Activated naive CD4-positive, alpha-beta T cell treated with anti-CD3 and anti-CD28 coated beads for 36 hours (primary cell): ENCODE measurements at places on chromosomes 13 and 19.

DNA sequence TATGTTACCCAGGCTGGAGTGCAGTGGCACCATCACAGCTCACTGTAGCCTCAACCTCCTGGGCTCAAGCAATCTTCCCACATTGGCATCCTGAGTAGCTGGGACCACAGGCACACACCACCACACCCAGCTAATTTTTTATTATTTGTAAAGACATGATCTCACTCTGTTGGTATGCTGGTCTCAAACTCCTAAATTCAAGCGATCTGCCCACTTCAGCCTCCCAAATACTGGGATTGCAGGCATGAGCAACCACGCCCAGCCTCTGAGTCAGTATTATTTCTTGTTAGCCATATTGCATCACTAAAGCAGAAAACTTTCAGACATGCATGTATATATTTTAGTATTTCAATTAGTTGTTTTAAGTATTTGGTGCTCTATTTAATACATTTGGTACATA lies 376.4 kb downstream of the GPC6 start:
- DNase-seq = no peak

DNA sequence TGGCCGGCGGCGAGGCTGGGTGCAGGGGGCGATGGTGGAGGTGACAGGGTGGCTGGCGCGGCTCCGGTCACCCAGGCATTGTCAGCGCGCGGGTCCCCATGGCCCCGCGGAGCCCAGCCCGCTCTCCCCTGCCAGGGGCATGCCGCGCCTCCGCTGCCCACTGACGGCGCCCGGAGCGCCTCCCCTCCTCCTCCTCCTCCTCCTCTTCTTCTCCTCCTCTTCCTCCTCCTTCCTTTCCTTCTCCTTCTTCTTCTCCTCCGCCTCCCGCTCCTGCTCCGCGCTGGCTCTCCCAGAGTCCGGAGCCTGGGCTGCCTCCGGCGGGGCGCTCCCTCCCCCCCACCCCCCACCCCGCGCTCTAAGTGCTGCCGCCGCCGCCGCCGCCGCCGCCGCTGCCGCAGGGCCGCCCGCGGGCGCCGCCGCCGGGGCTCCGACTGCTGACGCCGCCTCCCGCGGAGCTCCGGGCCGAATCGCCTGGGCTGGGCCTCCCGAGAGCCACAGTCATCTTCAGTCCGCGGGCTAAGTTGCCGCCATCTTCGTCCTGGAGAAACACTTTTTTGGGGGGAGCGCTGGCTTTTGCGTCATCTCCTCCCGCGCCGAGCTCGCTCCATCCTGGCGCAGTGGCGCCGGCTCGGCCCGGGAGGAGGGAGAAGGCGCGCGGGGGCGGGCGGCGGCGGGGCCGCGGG lies 348.3 kb downstream of the LIG4 start:
- no peak for DNase-seq

DNA sequence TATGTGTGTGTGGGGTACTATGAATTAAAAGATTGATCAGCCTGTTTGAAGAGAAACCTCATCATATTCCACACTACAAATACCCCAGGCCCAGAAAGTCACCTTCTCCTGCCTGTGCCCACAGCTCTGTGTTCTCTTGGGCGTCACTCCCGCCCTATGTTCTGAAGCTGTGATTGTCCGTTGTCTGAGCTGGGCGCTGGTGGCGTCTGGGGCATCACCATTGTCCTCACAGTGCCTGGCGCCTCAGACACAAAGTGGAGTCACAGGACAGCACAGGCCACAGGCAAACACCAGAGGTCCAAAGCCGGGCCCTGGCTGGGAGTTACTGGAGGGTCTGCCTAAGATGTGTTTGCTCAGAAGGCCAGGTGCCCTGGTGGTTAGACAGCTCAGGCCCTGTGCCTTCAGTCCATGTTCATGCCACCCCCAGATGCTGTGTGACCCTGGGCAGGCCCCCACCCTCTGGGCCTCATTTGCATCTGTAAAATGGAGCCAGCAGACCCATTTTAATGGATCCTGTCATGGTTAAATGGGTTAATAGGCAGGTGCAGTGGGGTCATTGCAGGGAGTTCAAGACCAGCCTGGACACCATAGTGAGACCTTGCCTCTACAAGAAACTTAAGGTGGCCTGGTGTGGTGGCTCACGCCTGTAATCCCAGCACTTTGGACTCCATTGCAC lies 34.5 kb downstream of the DNM2 start:
- no peak for DNase-seq

DNA sequence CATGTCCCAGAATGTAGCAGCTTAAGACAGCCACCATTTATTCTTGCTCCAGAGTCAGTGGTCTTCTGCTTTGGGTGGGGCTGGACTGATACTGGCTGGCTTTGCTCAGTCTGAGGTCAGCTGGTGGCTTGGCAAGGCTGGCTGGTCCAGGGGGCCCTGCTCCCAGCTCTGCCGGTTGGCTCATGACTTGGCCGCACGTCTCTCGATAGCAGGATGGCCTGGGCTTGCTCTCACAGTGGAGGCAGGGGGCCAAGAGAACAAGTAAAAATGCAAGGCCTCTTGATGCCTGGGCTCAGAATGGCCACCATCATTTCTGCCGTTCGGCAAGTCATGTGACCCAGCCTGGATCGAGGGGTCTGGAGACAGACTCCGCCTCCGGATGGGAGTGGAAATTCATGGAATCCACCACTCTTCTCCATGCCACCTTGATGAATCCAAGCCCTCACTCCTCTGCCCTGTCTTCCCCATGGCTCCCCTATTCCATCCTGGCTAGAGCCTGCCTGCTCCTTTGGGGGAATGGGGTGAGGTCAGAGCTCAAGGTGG lies 13.1 kb downstream of the ACTMAP start:
- DNase-seq = no peak

- no peak for DNase-seq
These were observed 128.3 kb downstream of the GGACT start for GRCh38 chr13:100460266-100460665.

- DNase-seq = no peak
These were observed 12.3 kb downstream of the ATP8B3 start for GRCh38 chr19:1799695-1800342.

DNA sequence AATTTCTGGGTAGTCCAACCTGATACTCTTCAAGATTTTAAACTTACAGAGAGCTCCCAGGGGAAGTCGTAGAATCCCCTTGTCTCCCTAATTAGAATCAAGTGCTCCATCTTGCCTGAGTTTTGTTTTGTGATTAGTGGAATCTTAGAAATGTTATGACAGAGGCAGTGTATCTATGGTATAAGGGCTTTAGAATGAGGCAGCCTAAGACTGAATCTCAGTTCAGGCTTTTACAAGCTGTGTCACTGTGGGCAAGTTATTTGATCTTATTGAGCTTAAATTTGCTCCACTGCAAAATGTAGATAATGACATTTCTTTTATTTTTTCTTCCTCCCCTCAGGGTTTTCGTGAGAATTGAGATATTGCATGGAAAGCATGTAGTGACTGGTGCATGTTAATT lies 215.5 kb downstream of the POSTN start:
- DNase-seq = no peak

- DNase-seq = no peak
These were observed 152.7 kb downstream of the KCNRG start for GRCh38 chr13:50167967-50168366.

DNA sequence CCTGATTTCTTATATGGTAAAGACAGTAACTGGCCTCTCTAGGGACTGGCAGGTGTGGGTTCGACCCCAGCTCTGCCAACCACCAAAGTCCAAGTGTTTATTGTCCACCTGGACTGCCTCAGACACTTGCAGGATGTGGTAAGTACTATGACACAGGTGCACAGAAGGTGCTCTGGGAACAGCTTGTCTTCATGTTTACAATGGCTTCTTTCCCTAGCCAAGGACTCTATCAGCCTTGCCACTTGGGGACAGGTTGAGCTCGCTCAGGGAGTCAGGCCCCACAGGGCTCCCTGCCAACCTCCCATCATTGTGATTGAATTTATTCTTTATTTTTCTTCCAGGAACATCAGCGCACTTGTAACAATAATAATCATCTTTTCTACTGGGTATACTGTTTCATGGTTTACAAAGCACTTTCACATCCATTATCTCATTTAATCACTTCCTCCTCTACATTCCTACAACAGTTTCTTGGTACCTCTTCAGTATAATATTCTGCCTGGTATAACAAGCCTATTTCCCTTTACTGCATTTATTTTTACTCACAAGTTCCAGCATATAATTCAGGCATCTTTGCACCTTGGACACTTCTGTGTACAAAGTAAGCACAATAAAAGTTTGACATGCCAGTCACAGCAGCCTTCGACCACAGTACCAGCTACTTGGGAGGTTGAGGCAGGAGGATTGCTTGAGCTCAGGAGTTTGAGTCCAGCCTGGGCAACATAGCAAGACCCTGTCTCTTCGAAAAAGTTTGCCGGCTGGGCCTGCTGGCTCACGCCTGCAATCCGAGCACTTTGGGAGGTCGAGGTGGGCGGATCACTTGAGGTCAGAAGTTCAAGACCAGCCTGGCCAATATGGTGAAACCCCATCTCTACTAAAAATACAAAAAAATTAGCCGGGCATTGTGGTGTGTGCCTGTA lies 24.2 kb upstream of the GATAD2A start:
- no peak for DNase-seq

DNA sequence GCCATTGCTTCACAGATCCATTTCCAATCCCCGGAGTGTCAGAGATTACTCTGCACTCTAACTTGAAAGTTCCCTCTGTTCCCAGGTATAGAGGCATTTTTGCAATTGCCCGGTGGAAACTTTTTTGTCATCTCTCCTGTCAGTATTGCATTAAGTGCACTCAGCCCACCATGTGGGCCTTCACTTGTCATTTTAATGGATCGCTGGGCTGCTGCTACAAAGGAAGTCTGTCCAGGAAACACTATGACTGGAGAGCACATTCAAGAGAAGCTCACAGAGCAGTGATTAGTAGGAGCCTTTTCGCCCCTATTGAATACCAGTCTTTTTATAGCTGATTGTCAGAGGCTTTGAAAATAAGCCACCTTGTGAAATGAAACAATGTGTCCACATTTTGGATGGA lies 180.9 kb downstream of the B3GLCT start:
- DNase-seq = no peak

DNA sequence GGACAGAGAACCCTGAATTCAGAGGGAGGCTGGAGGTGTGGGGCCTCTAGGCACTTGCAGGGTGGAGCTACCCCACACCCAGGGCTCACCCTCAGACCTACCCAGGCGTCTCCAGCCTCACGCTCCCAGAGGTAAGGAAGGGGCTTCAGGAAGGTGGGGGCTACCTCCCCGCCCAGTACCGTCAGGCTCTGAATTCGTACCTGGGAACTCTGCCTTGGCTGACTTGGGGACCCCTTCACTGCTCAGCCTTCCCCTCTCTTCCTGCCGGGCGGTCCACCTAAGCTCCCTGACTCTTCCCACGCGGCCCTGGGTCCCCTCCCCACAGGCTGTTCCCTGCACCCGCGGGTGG lies 28.5 kb upstream of the PARP4 start:
- no peak for DNase-seq

- peak; percentile 74 for DNase-seq
These were observed 7.2 kb downstream of the HNRNPL start for GRCh38 chr19:38842439-38843174.

- DNase-seq = no peak
These were observed 561.8 kb downstream of the GPC6 start for GRCh38 chr13:93788456-93788855.

DNA sequence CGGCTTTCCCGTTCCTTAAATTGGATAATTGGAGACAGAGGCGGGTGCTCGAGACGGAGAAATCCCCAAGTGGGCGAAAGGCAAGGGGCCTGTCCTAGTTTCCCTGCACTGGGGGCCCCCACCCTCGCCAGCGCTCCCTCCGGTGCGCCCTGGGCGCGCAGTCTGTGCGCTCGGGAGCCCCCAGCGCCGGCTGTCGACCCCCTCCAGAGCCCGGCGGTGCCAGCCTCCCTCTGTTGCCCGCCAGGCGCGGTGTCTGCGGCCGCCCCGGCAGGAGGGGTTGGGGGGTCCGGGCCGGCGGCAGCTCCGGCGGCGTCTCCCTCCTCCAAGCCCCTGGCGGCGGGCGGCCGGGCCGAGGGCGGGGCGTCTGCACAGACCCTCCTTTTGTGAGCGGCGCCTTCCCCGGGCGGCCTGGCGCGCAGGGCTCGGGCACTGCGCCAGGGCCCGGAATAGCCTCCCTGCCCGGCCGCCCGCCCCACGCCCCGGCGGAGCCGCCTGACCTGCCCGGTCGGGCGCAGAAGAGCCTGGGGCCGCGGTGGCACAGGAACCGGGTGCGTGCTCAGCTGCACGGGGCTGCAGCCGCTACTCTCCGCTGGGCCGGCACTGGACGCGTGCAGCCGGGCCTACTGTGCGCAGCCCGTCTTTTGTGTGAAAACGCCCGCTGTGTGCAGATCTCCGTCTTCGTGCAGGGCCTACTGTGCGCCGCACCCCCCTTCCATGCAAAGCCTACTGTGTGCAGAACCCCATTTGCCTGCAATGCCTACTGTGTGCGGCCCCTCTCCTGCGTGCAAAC lies 13.2 kb downstream of the GADD45B start:
- DNase-seq = no peak

DNA sequence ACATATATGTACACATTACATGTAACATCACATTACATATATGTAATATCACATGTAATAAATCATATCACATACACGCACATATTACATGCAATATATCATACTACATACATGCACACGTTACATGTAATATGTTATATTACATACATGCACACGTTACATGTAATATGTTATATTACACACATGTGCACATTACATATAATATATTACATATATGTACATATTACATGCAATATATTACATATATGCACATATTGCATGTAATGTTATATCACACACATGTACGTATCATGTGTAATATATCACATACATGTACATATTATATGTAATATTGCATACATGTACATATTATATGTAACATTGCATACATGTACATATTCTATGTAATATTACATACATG lies 77.6 kb downstream of the GADD45B start:
- DNase-seq = no peak

GRCh38 chr19:10138879-10139795 lies 19.4 kb upstream of the EIF3G start:
- DNase-seq = no peak

GRCh38 chr19:10316229-10317044 lies 622 bp upstream of the FDX2 start:
- DNase-seq = no peak

DNA sequence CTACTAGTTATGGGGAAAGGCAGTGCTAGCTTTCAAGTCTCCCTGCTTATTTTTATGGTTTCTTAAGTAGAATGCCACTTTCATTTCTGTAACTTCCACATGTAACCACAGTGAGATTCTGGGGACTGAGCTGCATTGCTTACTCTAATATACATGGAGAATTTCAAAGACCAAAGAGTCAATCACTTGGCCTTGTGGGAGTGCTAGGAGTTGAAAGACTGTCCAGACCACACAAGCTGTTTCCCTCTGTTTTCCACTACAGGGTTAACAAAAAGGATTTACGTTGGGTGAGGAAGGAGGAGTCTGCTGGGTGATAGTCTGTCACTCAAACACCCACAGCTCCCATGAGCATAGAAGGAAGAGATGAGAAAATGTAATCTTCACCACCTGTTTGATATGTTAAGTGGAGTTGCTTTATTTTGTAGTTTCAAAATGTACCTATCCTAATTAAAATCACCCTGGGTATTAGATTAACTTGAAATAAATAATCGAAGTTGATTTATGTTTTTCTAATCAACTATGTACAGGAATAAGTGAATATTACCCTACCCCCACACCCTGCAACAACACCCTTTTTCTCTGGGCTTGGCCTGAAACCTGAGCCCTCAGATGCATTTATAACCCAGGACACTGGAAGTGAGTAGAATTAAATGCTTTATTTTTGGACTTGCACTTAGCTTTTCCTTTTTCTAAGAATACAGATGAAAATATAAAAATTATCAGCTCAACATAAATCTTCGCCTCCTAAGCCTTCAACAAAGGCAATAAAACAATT lies 225.8 kb upstream of the SLC10A2 start:
- DNase-seq = no peak
